Kidney (tissue), 22 donors: ENCODE measurements at places on chromosomes 2 and 18.

DNA sequence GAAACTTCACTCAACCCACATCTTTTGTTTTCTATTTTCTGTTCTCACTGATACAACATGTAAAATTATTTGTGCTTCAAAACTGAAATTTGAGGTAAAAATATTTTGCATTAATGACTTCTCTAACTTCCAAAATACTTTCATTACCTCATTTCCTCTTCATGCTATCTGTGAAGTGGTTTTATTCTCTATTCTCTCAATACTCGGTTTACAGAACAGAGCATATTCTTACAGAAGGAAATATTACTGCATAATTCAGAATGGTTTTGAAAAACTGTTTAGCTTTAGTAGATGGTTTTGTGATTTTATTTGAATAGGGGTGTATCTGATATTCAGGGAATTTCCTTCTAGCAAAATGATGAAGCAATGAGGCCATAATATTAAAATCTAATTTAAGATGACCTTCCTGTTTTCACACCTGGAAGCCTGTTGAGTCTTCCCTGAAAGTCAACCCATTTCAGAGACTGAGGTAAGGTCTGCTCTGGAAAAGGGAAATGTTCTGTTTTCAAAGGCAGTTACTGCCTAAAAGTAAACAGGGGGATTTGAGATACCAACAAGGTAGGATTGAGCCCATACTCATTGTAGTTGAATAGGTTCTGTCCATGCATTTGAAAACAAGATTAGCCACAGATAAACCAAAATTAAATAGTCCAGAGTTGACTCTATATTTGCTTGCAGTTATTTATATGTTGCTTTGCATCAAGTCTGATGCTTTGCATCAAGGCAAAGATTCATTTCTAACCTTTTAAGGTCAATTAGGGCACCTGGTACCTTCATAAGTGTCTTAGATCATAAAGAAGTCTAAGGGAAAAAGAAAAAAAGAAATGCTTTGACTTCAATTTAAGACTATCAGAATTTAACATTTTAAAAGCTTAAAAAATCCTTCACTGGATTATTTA lies 50.8 kb upstream of the PEX13 start:
- DNase-seq: no peak

GRCh38 chr2:169345486-169346437 lies 16.6 kb downstream of the LRP2 start:
- no peak for DNase-seq

- no peak for DNase-seq
These were observed 43.2 kb upstream of the NEB start for GRCh38 chr2:151777487-151777886.

GRCh38 chr2:134173338-134174016 lies 80.4 kb upstream of the MGAT5 start:
- DNase-seq: no peak

DNA sequence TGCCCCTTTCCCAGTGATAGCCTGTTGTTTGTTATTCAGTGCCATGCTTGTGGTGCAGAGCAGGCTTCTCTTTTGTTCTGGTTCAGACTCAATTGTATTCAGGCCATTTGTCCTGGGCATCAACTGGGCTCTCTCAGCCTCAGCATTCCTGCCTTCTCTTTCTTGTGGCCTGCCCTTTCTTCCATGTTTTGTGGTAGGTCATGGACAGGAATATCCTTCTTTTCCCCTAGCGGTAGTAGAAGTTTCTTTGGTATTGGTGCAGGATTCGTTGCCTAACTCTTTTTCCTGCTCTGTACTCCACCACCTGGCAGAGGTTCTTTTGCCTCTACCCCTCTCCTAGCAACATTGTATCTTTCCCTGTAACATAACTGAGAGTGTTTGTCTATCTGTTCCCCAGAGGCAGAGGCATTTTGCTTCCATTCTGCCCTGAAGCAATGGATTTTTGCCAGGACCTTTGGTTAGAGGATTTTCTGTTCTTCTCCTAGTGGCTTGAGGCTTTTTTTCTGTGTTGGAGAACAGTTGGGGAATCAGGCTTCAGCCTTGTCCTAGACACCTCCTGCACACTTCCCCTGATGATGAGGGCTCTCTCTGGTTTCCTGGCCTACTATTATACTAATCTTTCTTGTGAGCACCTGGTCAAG lies 68.5 kb downstream of the NCOA1 start:
- no peak for DNase-seq

GRCh38 chr18:50981381-50981780 lies 13.5 kb downstream of the ELAC1 start:
- no peak for DNase-seq

DNA sequence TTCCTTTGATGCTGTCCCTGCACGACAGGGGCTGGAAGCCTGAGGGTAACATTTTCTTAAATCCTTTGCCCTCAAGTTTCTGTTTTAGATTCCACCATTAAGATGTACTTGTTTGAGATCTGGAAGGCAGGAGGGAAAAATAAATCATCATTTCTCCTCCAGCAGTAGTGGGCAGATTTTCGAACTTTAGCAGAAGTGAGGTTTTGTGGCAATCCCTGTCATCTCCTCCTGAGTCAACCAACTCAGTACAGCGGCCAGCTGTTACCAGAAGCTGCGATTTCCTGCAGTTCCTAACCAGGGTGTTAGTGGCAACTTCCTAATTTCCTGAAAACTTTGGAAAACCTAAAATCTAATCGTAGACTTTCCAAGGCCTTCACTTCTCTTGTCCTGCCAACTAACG lies 517.2 kb upstream of the ACVR2A start:
- no peak for DNase-seq

- no peak for DNase-seq
These were observed 719 bp downstream of the SMAD2 start for GRCh38 chr18:47929681-47930198.

DNA sequence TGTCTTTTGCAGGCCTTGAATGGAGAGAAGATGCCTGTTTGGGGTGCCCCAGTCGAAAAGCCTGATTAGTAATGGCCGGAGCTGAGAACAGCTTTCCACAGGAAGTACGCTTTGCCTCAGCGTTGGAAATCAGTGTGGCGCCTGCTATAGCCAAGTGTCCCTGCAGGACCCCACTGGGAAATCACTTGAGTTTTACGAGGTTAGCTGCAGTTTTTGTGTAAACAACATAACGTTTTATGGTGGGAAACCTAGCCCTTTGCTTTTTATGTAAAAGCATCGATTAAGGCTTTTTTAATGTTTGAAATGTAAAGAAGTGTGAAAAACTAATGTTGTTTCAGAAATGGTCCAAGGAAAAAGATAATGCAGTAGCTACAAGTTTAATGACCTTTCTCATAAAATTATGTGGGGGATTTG lies 234.2 kb downstream of the TTC32 start:
- DNase-seq: no peak
